ENCODE measurements at places on chromosomes 7 and 10. TPM values are rescaled to one million over a fixed set of nuclear protein-coding genes. Genes with fewer than 3 reads are reported as not detected.

GRCh38 chr7:68394131-68394530 lies 1204.1 kb upstream of the AUTS2 start:
- no peak for DNase-seq

The HOGA1 gene
- 15.0 TPM for polyA plus RNA-seq

- DNase-seq = no peak
Measured at GRCh38 chr10:80693565-80693964, 155.9 kb downstream of the SH2D4B start.

The NOD1 gene
- polyA plus RNA-seq = 8.6 TPM

DNA sequence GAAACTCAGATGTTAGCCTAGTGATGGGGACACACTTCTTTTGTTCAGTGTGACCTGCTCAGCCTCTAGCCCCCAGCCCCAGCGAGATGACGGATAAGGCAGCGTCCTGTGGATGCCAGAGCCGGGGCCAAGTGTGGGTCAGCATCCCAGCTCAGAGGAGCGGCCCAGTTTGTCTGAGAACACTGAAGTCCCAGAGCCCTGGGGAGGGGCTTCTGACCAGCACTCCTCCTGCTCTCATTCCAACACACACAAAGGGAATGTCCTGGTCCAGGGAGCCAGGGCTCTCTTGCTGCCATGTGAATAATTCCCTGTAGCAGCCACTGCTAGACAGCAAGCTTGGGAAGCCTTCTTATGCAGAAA lies 4.5 kb upstream of the ATP6V0E2 start:
- no peak for DNase-seq

GRCh38 chr7:157652954-157653826 lies 316.4 kb downstream of the DNAJB6 start:
- no peak for DNase-seq

GRCh38 chr10:58700591-58700990 lies 187.9 kb downstream of the BICC1 start:
- DNase-seq = peak; percentile 53

GRCh38 chr7:114977277-114977676 lies 55.4 kb downstream of the MDFIC start:
- no peak for DNase-seq

GRCh38 chr10:620417-620816 lies 69.1 kb downstream of the DIP2C start:
- DNase-seq = no peak

DNA sequence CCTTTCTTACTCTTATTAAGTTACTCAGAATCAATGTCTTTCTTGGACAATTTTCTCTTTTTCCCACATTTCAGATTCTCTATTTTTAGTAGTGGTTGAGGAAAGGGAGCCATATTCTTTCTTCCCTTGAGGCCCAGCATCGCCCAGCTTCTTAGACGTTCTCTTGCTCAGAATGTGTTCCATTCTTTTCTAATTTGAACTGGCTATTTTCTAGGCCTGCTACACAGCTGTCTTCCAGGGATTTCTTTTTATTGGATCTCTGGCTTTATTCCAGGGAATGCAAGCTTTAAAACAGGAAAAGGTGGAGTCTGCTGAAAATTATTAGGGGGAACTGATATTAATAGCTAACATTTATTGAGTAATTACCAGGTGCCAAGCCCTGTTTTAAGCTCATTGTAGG lies 58.3 kb downstream of the WIPF3 start:
- DNase-seq = no peak

- peak; percentile 64 for DNase-seq
Measured at GRCh38 chr10:84095811-84096497, 43.4 kb upstream of the GHITM start.

DNA sequence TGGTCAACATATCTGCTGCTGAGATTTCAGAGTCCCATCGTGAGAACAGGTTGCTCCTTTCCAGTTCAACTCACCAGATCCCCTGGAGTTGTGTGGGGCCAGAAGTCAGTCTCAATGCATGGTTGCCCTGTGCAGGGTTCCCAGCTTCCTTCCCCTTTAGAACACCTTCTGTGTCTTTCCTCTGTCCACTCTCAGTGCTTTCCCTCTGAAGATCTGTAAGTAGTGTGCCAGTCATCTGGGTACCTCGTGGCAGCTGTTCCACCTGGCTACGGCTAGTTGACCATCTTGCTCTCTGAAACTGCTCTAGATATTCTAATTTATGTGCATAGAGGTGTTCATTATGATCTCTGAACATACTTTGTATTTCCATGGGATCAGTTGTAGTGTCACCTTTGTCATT lies 36.1 kb upstream of the PRSS37 start:
- no peak for DNase-seq

DNA sequence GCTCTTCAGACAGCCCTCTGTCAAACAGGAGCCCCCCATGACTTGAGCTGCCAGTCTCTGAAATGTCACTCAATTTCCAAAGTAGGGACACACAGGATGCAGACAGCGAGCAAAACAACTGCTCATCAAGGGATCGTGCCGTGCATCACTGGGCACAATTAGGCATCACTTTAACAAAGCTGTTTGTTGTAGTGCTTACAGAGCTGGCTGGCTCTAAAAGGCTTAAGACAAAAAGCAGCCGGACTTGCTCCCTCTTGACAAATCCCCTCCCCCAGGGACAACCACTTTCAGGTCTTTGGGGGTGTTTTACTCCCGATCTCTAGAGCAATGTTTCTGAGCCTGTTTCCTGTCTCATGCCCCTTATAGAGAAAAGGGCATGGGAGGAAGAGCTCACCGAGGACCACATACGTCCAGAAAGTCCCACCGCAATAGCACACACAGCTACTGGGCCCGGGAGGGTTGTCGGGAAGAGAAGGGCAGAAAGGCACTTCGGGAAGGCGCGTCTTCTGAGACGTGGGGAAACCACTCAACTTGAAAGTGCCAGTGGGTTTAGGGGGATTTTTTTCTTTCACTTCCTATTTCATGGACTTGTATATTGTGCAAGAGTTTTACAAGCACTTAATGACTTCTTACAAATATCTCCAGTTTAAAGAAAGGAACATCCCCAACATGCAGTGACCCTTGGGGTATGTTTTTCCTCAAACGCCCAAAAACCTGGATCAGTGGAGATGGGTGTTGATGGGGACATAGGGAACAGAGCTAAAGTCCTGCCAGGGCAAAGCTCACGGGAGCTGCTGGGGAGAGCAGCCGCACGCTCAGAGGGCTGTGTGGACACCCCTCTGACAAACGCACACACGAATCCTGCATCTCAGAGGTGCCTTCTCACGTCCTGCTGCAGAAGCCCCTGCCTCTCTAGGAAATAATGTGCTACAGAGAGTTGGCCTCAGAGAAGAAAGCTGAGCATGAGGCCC lies 27.1 kb downstream of the LRRC20 start:
- DNase-seq = no peak

The CXCL12 gene
- polyA plus RNA-seq = 104 TPM

The ZPBP gene
- not detected for polyA plus RNA-seq

GRCh38 chr10:113094114-113094486 lies 144.1 kb downstream of the TCF7L2 start:
- DNase-seq = no peak

GRCh38 chr10:9038146-9038714 lies 983.7 kb downstream of the GATA3 start:
- DNase-seq = no peak

GRCh38 chr10:92801978-92802872 lies 46.1 kb upstream of the EXOC6 start:
- DNase-seq = no peak

The GRID2IP gene
- 0.05 TPM for polyA plus RNA-seq

- peak; percentile 85 for DNase-seq
Measured at GRCh38 chr10:24952143-24952706, at the start of gene PRTFDC1. TSS of gene PRTFDC1 (minus strand) at chr10:24952606. CDS start at chr10:24952575, 31 bp downstream.

- DNase-seq = peak; percentile 70
Measured at GRCh38 chr10:44864051-44864450, 47.1 kb upstream of the TMEM72 start.

GRCh38 chr7:151886783-151887182 lies 9.9 kb upstream of the PRKAG2 start:
- DNase-seq = no peak

DNA sequence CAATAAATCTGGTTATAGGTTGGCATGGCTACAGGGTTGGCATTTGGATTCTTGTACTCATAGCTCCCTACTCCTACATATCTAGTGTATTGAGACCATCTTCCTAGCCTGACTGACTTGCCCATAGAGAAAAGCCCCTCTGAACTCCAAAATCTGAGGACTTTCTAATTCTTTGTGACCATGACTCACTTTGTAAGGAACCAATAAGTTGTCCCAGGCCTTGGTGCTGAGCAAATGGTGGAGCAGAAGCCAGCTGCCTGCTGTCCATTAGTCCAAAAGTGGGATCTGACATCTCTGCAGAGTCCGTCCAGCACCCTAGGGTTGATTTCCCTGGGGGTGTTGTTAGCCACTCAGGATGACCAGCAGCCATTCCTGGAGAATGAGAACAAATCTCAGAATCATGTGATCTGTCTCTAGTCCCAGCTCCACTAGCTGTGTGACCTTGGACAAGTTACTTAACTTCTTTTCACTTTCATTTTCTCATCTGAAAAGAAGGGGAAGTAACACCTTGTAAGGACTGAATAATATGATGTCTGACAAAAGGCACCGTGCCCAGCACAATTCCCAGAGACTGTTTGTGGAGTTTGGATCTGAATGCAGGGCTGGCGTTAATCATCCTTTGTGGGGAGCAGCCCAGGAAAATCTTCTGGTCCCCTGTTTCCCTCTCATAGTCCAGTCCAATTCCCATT lies 44.1 kb downstream of the MTURN start:
- DNase-seq = no peak

DNA sequence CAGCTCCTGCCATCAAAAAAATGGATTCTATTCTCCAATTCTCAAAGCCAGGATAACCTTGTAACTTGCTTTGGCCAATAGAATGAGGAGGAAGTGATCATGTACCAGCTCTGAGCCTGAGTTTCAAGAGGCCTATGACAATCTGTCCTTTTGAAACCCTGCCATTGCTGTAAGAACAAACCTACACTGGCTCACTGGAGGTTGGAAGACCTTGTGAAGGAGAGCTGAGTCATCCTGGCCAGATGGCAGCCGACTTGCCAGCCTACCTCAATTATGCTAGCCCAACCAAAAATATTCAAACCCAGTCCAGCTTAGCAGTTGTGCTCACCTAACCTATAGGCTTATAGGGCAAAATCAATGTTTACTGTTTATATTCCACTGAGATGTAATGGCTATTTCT lies 93.0 kb downstream of the HGF start:
- DNase-seq = no peak

DNA sequence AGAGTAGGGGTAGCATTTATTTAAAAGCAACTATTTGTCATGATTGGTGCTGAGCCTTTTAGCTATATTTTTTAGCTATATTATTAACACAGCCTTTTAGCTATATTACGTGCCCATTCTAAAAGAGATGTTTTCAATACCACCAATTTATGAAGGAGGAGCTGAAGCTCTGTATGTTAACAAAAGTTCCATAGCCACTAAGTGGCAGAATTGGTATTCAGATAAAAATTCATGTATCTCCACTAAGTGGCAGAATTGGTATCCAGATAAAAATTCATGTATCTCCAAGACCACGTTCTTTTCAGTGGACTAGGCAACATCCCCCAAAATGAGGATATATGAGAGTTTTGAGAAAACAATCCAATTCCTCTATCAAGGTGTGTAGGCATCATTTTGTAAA lies 268.6 kb downstream of the HGF start:
- DNase-seq = no peak

GRCh38 chr10:6563731-6564130 lies 16.3 kb downstream of the PRKCQ start:
- no peak for DNase-seq

DNA sequence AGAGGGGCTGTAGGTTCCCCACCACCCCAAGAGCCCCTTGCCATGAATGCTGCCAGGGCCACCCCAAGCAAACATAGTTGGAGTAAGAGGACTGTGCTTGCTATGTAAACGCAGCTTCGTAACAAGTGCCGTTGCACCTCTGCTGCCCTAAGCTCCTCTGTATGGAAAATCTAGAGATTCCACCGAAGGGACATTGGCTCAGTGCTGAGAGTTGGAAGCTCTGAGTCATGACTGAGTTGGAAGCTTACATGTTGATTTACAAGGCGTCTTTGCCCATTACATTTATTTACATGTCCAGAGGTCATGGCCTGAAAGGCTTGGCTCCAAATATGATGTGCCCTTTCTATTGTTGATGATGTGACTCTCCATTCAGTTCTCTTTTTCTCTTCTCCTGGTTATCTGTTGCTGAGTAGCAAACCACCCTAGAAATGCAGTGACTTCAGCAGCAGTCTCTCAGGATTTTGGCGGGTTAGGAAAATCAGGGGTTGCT lies 233.1 kb upstream of the TCF7L2 start:
- DNase-seq = no peak

The PON3 gene
- 1.8 TPM for polyA plus RNA-seq

DNA sequence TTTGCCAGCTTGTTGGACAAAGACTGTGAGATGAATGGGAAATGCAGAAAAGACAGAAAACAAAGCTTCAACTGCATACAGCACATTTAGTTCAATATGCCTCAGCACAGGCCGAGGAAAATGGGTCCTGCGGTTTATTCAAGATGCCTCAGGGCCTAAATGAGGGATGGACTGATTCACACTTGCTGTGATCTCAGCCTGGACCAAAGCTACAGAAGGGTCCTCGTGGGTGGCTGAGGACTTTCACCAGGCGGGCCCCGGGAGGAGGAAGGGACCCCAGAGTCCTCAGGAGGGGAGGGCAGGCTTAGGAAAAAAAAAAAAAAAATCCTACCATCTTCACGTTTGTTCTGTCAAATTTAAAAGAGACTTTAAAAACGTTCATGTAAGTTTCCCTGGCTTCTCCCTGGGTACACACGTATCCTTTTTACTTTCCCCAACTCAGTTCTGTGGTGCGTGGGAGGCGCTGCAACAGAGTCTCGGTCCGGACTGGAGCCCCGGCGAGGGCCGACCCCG lies 624 bp upstream of the ZNF783 start:
- DNase-seq = no peak

DNA sequence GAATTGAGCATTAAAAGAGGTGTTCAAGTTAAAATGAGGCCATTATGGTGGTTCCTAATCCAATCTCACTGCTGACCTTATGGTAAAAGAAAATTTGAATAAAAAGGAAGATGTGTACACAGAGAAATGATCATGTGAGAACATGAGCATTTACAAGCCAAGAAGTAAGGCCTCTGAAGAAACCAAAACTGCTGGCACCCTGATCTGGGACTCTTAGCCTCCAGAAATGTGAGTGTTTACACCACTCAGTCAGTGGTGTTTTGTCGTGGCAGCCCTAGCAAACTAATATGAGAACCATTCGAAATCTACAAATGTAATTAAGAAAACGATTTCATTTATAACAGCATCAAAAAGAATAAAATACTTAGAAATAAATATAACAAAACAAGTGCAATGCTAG lies 6.8 kb upstream of the PLXDC2 start:
- DNase-seq = no peak

GRCh38 chr7:288671-289101 lies 1.3 kb upstream of the FOXL3 start:
- no peak for DNase-seq

The RASA4B gene
- 5.8 TPM for polyA plus RNA-seq

The OR6B1 gene
- not detected for polyA plus RNA-seq

The CPXM2 gene
- 2.1 TPM for polyA plus RNA-seq

The CDK14 gene
- 10.7 TPM for polyA plus RNA-seq

The SPDYE8 gene
- not detected for polyA plus RNA-seq

- peak; percentile 45 for DNase-seq
Measured at GRCh38 chr7:945556-946255, 8.8 kb downstream of the ADAP1 start.

- no peak for DNase-seq
Measured at GRCh38 chr7:33937871-33938270, 32.5 kb downstream of the BMPER start.

The ATP6V1F gene
- 224 TPM for polyA plus RNA-seq
